Activated CD4-positive, CD25-positive, alpha-beta regulatory T cell (primary cell): ENCODE measurements at places on chromosomes 16 and 17.
A peak's percentile ranks its signal among the peaks of the same experiment; 100 is the strongest.

- DNase-seq = no peak
These were observed 10.6 kb downstream of the GTF3C1 start for GRCh38 chr16:27539120-27539519.

DNA sequence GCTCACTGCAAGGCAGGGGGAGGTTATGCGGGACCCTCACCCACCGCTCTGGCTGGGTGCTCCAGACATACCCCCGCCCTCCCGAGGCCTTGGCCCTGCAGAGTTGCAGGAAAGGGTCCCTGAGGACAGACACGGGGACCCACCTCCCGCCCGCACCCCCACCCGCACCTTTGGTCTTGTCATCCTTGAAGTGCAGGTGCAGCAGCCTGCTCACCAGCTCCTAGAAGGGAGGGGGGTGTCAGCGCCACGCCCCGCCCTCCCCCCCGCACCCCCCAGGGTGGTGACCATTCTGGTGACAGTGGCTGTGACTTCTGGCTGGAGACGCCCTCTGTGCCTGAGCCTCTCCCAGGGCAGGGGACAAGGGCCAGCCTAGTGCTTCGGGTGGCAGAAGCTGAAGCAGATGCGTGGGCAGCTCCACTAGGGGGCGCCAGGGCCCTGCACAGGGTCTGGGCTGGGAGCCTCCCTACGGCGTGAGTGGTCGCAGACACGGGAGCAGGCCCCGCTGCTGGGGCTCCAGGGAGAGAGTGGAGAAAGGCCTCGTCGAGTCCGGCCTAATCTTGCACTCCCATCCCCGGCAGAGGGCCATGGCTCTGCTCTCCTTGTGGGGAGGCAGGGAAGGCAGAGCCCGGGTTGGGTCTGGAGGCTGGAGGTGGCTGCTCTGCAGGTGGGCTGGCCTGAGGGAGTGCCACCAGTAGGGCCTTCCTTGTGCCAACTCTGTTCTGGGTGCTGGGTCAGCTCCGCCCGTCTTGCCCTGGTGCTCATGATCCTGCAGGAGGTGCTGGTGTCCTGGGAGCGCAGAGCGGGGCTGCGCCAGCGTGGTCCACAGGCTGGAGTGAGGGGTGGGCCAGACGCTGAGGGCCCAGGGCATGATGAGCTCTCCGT, 2.7 kb downstream of the CENPX start:
- DNase-seq = peak; percentile 32

- DNase-seq = no peak
These were observed 2.9 kb upstream of the SCN4A start for GRCh38 chr17:63975541-63976092.

DNA sequence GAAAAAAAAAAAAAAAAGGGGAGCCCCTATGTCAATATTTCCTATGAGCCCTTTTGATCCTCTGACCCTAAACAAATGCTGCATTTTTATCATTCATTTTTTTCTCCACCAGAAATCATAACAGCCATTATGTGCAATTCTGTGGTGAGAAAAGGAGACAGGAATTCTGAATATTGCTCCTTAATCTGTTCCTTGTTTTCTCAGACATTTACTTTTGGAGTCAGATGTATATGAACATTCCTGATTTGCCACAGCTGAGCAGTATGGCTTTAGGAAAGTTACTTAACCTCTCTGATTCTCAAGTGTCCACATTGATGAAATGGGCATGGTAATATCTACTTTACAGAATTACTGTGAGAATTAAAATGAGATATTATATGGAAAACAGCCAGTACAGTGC, 144.4 kb downstream of the SKAP1 start:
- DNase-seq = no peak

DNA sequence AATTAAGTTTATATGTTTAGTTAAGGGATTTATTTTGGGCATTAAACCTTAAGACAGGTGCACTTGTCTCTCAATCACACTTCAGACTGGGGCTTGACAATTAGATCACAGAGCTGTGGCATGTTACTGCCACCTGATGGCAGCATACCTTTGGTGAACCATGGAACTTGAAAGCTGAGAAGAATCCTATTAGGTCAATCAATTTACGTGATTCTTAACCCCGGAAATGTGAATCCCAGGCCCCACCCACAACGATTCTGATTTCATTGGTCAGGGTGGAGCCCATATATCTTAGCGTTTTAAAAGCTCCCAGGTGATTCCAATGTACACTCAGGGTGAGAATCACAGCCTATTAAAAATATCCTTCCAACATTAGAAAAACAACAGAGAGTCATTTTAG, 91.0 kb downstream of the GSG1L start:
- DNase-seq = no peak

DNA sequence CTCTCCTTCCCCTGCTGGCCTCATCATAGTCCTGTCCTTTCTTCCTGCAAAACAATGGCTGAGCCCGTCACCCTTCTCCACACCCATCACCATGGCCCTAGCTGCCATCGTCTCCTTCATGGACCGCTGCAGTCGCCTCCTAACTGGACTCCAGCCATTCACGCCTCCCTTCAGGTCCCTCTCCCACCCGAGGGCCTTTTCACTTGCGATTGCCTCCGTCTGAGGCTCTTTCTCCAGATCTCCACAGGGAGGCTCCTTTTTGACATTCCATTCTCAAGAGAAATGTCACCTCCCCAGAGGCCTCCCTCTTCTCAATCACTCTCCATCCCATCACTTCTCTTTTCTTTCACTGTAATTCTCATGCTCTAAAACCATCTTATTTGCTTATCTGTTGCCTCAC, 23.5 kb downstream of the GSG1L start:
- no peak for DNase-seq

DNA sequence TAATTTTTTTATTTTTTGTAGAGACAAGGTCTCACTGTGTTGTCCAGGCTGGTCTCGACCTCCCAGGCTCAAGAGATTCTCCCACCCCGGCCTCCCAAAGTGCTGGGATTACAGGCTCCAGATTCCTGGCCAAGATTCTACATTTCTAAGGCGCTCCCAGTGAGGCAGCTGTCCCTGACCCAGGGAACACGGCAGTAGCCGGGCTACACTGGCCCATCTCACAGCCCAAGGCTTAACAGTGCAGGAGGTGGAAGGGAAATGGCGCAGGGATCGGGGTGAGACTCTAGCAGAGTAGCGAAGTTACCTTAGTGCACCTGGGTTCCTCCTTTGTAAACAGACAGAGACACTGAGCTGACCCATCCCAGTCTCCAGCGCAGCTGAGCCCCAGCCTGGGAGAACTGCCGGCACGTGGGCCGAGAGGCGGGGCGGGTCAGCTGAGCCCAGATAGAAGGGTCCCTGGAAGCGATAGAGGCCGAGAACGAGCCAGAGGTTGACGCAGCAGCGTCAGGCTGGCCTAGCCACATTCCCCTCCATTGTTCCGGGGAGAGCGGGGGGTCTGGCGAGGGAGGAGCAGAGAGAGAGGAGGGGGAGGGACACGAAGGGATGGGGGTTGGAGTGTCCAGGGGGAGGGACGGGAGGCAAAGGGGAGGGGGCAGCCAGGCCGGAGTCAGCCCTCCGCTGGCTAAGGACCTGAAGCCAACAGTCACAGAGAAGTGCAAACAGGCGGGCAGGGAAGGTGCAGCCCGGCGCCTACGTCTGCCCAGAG, 2.5 kb downstream of the CARHSP1 start:
- no peak for DNase-seq

- no peak for DNase-seq
These were observed at the start of gene RPRML for GRCh38 chr17:46979147-46979863. Gene RPRML (minus strand): TSS chr17:46979253. CDS start chr17:46979007, 246 bp downstream.

GRCh38 chr16:82788919-82789318, 162.2 kb downstream of the CDH13 start:
- no peak for DNase-seq

DNA sequence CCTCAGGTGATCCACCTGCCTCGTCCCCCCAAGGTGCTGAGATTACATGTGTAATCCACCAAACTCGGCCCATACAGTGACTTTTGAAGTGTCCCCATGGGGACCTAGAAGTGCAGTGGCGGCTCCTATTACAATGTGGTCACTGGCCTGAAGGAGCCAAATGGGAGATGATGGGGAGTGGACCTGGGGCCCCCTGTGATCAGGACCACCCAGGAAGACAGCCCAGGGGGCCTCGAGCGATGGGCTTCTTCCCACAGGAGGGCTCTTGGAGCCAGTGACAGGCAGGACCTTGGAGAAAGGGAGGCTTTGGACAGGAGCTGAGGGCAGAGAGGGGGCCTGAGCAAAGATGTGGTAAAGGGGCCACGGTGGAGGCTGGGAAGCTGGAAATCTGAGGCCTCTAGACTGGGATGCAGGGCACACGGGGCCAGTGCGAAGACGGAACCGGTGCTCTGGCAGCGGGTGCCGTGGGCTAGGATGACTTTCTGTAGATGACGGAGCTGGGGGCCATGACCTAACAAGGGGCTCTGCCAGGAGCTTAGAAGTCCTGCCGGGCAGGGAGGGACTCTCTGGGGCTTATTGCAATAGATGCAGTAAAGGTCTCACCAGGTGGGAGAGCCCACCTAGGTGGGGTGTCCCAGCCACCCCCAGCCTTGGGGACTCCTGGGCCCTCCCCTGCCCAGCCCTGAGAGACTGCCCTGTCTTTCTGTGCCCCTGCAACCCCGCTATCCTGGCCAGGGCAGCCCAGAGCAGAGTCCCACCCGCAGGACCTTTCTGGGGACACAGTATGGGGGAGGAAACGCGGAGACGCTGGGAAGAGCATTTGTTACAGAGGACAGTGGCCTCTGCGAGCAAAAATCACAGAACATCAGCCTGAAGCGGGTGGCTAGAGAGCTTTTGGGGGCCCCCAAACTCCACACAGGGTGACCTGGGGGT, 2.7 kb upstream of the C17orf99 start:
- no peak for DNase-seq
